8988T (cell line): ENCODE measurements at places on chromosomes 1 and 21.
A peak's percentile ranks its signal among the peaks of the same experiment; 100 is the strongest.

- DNase-seq, result no peak
These were observed 486.6 kb downstream of the SETD4 start for GRCh38 chr21:35573472-35574374.

DNA sequence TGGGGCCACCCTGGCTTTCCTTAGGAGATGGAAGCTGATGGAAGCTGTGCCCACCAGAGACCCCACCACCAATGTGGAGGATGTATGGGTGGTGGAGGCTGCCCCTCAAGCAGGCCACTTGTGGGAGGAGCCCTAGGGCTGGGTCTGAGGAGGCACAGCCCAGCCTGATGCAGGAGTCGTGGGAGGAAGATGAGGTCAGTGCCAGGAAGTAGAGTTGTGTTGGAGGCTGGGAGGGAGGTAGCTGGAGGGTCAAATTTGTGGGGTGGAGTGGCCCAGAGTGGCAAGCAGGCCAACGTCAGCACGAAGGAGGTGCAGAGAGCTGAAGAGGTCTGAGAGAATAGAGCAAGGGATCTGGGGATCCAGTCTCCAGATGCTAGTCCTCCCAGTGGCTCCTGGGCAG lies 119.0 kb upstream of the USP24 start:
- DNase-seq, result no peak

DNA sequence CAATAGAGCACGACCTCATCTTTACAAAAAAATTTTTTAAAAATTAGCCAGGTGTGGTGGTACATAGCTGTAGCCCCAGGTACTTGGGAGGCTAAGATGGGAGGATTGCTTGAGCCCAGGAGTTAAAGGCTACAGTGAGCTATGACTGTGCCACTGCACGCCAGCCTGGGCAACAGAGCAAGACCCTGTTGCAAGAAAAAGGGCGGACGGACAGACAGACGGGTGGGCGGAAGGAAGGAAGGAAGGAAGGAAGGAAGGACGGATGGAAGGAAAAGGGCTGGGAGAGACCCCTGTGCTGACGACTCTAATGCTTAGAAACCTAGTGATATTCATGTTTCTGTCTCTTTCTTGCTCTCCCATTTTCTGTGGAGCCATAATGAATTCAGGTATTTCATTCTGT lies 14.4 kb downstream of the PI4KB start:
- no peak for DNase-seq

DNA sequence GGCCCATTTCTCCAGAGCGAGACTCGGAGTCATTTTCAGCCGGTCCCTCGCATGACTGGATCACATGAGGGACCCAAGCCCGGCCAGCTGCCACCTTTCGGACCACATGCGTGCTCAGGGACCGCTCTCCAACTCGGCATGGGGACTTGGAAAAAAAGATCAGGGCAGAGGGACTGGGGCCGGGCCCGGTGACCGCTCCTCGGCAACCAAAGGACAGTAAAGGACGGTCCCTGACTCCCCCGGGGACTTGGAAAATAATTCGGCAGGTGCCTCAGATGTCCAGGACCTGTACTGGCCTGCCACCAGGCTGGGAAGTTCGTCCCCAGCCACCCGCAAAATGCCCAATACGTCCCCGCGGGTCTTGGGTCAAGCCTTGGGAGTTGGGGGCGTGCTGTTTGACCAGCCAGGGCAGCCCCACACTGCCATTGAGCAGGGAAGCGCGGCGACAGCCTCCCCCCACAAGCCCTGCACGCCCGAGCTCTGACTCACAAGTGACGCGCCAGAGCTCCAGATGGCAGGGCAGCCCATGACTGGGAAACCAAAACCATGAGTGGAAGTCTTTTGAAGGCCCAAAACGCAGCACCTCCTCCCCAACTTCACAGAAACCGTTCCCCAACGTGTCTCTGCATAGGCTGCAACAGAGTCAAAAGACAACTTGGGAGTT lies 134.5 kb downstream of the LIPI start:
- no peak for DNase-seq

- DNase-seq, result no peak
These were observed 46.2 kb downstream of the DMRTB1 start for GRCh38 chr1:53505401-53505800.

DNA sequence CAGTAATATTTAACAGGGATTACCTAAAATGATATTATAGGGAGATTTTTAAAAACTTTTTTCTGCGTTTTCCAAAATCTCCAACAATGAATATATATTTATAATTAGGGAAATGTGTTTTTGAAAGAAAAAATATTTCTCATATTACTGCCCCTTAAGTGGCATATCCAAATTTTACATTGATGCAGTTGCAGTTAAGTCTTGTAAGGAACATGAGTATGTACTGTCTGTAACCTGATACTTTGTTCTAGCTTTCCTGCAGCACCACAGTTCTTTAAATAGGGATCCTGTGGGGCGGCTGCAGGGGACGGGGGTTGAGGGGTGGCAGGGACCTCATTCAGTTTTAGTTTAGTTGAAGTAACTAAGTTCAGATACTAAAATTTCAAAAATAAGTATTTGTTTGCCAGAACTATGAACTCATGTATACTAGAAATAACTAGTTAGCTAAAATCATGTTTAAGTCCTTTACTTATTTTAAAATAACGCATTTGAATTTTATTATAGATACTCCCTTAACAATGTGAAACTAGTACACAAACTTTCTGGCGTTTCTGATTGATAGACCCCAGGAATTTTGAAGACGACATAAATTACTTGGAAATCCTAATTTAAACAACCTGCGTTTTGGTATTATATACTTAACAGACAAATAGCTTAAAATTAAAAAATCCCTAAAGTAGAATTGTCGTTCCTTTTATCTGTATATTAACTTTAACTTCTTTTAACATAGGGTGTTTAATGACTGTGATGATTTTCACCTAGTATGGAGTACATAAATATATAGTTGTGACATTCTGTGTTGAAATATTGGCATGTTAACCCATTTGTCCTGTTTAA lies 639 bp upstream of the DNAJB4 start:
- no peak for DNase-seq

DNA sequence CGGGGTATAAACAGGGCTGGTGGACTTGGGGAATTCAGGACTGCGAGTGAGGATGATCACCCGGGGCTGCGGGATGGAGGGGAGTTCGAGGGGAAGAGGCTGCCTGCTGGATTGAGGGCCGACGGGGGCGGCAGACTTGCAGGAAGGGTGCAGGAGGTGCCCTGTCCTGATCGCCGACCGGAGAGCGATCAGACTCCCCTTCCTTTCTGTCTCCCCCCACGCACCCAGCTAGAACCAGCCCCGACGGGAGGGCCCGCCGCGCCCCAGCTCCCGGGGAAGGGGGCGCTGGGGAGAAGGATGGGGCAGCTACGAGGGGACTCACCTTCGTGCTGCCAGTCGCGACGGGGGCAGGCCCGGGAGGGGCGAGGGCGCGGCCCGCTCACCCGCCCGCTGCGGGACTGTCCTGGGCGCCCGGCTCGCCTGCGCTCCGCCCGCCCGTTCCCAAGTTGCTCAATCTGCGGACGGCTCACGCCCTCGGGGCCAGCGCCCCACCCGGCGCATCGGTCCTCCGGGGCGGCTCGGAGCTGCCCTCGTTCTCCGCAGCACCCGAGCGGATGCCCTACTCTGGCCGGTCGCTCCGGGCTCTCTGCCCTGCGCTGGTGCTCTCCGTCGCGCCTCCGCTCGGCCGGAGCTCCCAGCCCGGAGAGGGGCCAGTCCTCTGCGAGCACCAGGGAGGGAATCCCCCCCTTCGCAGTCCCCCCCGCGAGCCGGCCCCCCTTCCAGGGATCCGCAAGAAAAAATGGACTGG lies at the start of gene RSPO1:
TSS of gene RSPO1 (minus strand) at position 649 of the 748 bp plus-strand sequence. CDS start 5,231 bp downstream, outside the sequence.
- no peak for DNase-seq

GRCh38 chr1:240293706-240294105 lies 202.0 kb downstream of the FMN2 start:
- no peak for DNase-seq

- DNase-seq, result peak; percentile 62
These were observed 4.5 kb downstream of the TMEM125 start for GRCh38 chr1:43274125-43274803.

DNA sequence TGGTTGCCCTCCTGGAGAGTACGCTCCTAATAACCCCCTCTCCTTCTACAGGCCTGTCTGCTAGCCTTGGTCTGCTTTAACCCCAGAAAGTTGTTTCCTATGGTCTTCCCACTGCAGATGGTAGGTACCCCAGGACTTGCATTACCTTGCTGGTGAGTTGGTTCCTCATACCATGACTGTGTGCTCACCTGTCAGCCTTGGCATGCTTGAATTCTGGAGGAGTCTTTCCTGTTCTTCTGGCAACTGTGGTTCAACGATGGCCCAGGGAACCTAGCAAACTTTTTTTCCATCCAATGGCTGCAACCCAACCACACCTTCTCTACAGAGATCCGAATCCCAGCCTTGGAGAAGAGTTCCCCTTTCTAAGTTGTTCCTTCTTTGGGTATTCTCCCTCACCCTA lies 36.9 kb downstream of the RPS6KC1 start:
- DNase-seq, result no peak

GRCh38 chr1:147772570-147772969 lies 12.2 kb upstream of the GJA5 start:
- DNase-seq, result no peak
